ENCODE measurements at places on chromosomes 7 and 10.

DNA sequence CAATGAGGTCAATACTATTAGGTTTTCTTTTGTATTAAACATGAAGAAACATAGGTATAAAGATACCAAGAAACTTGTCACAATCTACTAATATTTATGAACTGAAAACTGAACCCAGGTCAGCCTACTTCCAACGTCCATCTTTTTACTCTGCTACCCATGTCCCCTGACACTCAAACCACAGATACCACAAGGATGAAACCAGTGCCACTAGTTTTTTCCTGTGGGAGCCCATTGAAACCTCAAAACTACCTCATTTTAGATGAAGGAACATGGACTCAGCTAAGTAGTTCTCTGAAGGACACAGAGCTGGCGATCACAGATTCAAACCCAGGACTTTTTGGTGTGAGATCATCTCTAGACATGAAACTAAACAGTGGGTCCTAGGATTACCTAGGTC, 6.8 kb downstream of the TET1 start:
- DNase-seq = no peak

DNA sequence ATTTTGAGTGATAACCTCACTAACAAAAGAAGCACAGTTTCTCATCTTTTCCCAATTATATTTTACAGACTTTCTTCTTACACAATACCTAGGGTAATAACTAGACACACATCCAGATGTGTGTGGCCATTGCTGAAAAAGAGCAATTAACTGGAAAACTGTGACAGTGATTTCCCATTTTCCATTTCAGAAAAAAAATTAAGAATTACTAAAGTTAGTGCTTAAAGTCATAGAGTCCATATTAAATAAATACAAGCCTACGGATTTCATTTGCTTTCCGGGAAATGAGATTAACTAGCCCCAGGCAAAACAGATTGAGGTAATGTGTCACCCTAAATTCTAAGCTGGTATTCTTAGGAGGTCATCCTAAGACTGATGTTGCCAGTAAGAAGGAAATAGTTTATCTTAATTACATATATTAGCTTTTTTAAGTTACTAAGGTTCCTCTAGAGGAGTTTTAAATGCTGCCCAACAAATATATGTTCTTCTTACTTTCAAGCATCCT, 10.2 kb upstream of the MACC1 start:
- DNase-seq = no peak

DNA sequence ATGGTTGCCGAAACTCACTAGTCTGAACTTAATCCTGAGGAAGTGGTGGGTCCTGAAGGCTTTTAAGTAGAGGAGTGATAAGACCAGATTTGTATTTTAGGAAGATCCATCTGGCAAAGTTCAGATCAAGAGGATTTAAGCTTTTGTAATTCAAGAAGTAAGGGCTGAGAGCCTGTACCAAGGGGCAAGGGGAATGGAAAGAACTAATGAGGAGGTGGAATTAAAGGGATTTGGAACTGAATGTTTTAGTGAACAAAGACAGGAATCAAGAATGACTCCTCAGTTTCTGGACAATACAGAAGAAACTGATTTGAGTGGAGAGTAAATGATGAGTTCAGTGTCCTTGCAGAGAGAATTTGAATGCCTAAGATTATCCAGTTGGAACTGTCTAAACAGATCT, 249.0 kb downstream of the C7orf25 start:
- DNase-seq = no peak

DNA sequence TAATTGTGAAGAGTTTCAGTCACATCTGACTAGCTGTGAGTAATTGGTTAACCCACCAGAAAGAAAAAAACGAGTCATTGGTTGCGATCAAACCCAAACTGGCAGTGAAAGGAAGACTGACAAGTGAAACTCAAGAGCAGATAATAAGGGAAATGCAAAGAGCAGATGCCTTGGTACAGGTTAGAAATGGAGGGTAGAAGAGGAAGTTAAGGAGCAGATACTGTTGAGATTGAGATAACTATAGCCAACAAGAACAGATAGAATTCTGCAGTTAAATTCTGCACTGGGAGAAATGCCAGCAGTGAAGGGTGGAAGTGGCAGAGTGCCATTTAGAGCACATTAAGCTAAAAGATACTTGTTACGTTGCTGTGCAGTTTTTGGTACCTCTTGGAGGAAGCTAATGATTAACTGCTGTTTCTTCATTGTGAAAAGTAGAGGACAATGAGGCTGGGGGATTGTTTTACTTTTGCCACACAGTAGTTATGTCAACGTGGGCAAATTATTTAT, 65.8 kb downstream of the CDK13 start:
- DNase-seq = no peak

DNA sequence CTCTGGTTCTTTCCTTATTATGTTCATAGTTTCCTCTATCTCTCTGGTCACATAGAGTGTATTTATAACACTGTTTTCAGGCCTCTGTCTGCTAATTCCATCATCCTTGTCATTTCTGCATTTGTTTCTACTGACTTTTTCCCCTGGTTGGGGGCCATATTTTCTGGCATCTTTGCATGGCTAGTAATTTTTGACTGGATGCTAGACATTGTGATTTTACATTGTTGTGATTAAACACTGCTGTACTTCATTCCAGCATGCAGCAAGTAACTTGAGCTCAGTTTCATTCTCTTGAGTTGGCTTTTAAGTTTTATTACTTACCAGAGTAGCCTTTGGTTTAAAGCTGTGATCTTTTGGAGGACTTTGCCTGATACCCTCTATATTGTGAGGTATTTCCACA, 6.8 kb upstream of the DOCK1 start:
- DNase-seq = no peak

DNA sequence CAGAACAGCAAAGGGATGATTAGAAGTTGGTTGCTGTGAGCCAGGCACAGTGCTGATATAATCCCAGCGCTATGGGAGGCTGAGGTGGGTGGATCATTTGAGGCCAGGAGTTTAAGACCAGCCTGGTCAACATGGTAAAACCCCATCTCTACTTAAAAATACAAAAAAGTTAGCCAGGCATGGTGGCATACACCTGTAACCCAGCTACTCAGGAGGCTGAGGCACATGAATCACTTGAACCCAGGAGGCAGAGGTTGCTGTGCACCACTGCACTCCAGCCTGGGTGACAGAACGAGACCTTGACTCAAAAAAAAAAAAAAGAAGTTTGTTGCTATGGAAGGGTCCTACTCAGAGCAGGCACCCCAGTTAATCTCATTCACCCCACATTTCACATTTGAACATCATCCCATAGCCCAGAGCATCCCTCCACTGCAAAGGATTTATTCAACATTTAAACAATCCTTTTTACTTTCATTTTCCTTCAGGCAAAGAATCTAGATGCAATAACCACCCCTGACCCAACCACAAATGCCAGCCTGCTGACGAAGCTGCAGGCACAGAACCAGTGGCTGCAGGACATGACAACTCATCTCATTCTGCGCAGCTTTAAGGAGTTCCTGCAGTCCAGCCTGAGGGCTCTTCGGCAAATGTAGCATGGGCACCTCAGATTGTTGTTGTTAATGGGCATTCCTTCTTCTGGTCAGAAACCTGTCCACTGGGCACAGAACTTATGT, 4.1 kb downstream of the IL6 start:
- DNase-seq = no peak

- no peak for DNase-seq
These were observed 48.2 kb downstream of the GOT1 start for GRCh38 chr10:99382176-99382575.

- no peak for DNase-seq
These were observed 2.6 kb downstream of the ANKRD2 start for GRCh38 chr10:97575127-97575668.

DNA sequence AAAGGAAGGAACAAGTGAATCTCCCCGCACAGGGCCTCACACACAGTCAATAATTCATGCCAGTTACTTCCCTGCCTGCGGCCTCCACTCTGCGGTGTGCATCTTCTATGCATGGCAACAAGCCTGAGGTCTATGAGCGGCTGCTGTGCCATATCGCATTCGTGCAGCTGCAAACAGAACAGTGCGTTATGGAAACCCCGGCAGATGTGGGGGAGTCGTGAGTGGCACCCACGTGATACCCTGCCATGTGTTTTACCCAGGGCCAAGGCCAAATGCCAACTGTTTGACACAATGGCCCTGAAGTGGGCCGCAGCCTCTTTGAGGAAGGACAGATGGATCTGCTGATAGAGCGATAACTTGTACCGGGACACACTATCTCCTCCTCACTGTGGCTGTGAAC, 13.4 kb downstream of the TNS3 start:
- DNase-seq = no peak

DNA sequence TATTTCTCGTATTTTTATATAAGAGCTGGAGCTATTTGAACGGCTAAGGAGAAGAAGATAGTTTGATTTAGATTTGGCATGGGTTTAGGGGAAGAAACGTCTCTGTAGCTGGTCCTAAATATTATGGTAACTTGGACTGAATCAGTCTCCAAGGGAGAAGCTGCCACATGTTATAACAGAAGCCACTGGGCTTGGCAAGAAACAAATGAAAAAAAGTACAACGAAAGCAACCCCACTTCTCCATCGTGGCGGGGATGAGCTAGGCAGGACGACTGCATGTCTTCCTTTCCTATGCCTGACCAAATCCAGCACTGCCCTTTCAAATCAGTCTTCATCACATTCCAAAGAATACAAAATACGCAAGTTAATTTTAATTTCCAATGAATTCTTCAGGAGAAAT, 196.7 kb upstream of the KLF14 start:
- no peak for DNase-seq

DNA sequence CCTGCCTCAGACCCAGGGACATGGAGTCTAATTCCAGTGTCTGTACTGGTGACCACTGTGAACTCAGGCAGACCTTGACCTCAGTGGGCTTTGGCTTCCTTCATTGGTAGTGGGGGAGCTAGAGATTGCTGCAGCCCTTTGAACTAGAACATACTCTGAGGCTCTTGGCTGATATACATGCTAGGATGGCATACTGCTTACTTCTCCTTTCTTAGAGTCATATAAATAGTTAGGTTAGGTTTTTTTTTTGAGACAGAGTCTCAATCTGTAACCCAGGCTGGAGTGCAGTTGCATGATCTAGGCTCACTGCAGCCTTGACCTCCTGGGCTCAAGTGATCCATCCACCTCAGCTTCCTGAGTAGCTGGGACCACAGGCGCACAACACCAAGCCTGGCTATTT, 49.7 kb downstream of the TMEM178B start:
- DNase-seq = no peak

DNA sequence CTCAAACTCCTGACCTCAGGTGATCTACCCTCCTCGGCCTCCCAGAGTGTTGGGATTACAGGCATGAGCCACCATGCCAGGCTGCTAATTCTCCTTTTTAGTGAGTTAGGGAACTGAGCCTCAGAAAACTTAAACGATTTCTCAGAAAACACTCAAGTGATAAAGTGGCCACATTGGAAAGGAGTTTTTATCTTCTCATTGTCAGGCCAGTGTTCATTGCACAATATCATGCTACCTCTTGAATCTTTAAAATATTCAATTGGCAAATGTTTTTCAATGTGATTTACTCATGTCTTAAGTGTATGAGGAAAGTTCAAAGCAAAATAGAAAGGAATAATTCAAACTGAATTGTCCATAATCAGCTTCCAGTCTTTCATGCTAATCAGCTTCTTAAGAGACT, 80.7 kb downstream of the ITGB8 start:
- DNase-seq = no peak

DNA sequence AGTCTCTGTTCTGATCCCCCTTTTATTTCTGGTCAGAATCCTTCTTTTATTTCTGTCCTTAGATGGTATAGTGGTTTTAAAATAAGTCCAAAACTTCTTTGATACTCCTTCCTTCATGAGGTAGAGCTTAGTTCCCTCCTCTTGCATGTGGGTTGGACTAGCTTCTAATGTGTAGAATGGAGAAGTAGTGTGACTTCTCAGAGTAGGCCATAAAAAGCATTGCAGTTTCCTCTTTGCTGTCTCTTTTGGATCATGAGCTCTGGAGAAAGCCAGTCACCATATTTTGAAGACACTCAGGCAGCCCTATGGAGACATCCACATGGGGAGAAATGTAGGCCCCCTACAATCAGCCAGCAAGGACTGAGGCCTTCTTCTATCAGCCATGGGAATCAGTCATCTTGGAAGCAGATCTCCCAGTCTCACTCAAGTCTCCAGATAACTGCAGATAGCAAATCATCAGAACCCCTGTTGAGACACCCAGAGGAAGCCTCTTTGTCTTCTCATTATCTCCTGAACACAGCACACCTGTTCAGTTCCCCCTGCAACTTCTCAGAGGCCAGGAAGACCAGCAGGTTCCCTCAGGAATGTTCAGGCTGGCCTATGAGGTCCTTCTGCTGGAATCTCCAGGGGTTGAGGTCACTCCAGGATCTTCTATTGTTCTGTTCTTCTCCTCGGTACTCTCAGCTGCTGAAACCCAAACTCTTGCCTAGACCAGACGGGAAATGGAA, 511.9 kb upstream of the ZMIZ1 start:
- no peak for DNase-seq

- DNase-seq = no peak
These were observed 544.2 kb downstream of the CNTNAP2 start for GRCh38 chr7:146660839-146661238.

GRCh38 chr10:43365001-43365400, 6.4 kb upstream of the FXYD4 start:
- no peak for DNase-seq

GRCh38 chr7:118175740-118176139, 8.2 kb upstream of the LSM8 start:
- no peak for DNase-seq

- DNase-seq = no peak
These were observed 74.1 kb downstream of the NRBF2 start for GRCh38 chr10:63206997-63207811.

DNA sequence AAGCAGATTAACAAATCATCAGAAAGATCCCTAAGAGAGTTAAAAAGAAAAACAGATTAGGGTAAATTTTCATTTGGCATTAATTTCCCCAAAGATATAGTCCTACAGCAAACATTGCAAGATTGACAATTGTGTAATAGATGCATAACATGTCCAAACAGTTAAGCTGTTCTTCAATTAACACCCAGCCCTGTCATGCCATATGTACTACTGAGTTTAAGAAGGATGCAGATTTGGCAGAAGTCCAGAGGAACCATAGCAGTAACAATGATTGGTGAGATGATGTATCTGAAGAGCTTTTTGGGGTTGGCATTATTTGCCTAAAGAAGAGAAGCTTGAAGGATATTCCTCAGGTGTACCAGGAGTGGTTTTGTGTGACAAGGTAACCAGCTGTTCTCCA, 287.6 kb downstream of the LRMDA start:
- DNase-seq = no peak

DNA sequence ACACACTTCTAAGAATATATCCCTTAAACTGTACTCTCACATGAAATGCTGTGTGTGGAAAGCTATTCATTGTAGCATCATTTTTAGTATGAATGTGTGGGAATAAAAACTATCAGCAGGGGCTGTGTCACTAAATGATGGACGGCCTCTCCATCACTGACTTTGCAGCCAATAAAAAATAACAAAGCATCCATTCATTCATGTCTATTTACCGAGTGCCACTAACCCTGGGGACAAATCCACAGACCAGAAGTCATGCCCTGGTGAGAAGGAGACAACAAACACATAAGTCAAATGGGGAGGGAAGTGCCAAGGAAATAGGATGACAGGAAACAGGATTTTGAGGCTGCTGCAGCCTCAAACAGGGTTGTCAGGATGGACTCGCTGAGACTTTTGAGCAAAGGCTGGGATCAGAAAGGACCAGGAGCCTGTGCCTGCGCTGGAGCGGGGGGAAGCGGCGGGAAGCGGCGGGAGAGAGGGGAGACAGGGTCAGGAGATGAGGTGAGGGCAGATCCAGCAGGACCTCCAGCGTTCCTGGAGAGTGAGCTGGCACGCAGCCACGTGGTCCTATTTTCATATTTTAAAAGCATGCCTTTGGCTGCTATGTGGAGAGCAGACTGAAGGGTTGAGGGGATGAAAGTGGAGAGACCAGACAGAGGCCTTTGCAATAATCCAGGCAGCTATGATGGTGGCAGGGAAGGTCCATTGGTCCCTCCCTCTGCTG, 2.2 kb upstream of the NOM1 start:
- DNase-seq = no peak
